Ascending aorta (tissue), 2 donors: ENCODE measurements at places on chromosomes 11 and 22.

GRCh38 chr11:97739932-97740800 lies 1280.6 kb upstream of the CNTN5 start:
- no peak overlapping the region for H3K4me3 ChIP-seq
- H3K27me3 ChIP-seq = no peaks in the 10 kb centered on the region
- no peak for DNase-seq
- no peak overlapping the region for H3K27ac ChIP-seq
- no peaks in the 10 kb centered on the region for H3K36me3 ChIP-seq

DNA sequence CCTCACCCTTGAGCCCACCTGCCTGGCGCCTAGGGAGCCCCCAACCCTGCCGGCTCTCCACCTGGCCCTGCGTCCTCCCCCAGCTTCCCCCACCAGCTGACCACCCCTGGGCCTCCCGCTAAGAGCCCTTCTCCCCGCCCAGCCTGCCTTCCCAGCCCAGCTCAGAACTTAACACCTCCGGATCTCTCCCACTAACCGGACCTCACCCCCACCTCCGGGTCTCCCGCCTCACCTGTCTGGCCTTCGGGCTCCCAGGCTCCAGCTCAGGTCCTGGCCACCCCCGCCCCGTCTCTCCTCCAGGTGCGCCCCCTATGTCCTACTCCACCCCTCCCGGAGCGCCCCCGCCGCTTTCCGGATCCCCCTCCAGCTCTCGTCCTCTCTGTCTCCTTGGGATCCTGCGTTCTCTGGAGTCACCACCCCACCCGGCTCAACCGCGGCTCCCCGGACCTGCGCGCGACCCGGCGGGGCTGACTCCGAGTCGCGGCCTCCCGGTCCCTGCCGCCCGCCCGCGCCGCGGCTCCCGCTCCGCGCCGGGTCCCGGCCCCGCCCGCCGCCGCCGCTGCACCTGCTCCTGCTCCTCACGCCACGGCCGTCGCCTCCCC lies at the start of gene KCNJ11:
Gene KCNJ11 (minus strand): TSS at position 51 of the 602 bp plus-strand sequence. CDS start 568 bp downstream, outside the sequence.
- DNase-seq = no peak
- no peaks in the 10 kb centered on the region for H3K27me3 ChIP-seq
- no peaks in the 10 kb centered on the region for H3K36me3 ChIP-seq
- peaks cover 8% of the 10 kb centered on the region for H3K4me1 ChIP-seq
- H3K27ac ChIP-seq = peak within 1 kb of the TSS; percentile 20
- H3K4me3 ChIP-seq = peak within 1 kb of the TSS; percentile 67

DNA sequence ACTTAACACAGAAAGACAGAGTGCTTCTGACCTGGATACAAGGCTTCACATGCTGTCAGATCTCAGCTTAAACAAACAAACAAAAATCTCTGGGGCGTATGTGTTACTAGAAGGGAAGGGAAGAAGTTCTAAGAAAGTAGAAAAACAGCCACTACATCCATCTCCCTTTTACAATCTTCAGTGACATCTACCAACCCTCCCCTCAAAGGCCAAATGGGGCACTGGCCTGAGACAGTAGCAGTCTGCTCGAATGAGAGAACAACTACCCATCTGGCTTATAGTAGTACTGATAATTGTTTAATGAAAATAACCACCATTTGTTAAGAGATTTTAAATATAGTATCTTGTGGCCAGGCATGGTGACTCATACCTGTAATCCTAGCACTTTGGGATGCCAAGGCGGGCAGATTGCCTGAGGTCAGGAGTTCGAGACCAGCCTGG lies 29.4 kb downstream of the CCDC83 start:
- H3K4me3 ChIP-seq = no peak overlapping the region
- no peaks in the 10 kb centered on the region for H3K36me3 ChIP-seq
- H3K27me3 ChIP-seq = no peaks in the 10 kb centered on the region
- DNase-seq = no peak

DNA sequence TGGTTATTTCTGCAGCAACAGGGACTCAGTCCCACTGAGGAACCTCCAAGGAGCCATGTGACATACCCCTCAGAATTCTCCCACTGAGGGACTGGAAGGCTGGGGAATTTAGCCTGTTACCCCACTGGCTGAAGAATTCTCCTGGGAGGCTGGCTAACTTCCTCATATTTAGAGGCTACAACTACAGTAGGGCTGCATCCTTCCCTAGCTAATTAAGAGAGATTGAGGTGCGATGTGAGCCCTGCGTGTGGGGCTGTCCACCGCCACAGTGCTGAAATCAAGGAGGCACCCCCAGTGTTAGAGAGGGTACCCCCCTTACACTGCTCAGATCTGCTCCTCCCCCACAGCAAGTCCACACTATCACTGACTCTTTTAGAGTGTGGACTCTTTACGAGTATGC lies 21.1 kb downstream of the EIF3F start:
- H3K27me3 ChIP-seq = no peaks in the 10 kb centered on the region
- H3K4me1 ChIP-seq = no peaks in the 10 kb centered on the region

DNA sequence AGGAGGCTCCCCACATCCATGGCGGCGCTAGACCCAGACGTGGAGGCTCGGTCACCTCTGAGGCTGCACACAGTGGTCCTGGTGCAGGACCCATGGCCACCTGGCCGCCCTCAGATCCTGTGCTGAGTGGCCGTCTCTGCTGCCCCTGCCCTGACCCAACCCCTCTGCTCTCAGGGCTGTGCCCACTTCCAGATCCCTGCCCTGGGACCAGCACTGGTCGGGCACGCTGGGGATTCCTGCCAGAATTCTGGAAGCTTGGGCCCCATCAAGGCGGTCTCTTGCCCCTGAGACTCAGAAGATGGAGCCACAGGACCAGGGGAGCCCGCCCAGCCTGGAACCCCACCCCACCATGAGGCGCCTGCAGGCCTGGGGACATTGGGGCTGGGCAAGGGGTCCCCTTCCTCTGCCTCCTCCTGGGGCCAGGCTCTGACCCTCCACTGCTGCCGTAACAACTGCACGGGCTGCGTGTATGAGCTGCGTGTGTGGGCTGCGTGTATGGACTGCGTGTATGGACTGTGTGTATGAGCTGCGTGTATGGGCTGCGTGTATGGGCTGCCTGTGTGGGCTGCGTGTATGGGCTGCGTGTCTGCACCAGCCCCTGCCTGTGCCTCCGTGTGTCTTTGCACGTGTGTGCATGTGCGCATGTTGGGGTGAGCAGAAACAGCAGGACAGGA lies 48.7 kb downstream of the IGLL1 start:
- H3K36me3 ChIP-seq = no peaks in the 10 kb centered on the region
- H3K4me1 ChIP-seq = no peaks in the 10 kb centered on the region
- no peaks in the 10 kb centered on the region for H3K27me3 ChIP-seq
- H3K4me3 ChIP-seq = no peak overlapping the region
- DNase-seq = no peak

DNA sequence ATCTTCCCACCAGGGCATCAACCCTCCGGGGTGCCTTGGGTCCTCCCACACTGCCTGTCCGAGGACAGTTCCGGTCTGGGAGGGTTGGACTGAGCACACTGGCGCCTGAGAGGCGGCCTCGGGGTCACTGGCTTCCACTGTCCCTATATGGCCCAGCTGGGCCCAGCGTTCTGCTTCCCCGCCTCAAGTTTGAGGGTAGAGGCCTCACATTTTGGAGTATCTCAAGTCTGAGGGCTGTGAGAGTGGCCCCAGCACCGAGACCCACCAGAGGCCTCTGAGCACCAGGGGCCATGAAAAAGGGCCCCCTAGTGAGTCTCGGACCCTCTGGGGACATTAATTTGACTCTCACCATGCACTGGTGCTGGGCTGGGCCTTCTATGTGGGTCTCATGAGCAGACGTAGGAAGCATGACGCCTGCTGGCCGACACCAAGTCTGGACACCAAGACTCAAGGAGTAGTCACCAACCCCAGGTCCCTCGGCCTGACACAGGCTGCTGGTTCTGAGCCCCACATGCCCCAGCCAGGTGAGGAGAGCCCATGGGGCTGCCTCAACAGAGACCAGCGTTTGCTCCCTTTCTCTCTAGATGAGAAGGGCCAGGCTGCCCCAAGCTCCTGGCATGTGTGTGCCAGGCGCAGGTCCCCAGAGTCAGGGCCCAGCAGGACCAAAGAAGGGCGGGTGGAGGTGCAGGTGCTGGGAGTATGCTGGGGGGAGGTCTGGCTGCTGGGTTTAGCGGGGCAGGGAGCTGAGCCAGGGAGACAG lies 27.5 kb downstream of the ARVCF start:
- peaks cover 36% of the 10 kb centered on the region for H3K4me1 ChIP-seq
- no peak overlapping the region for H3K4me3 ChIP-seq
- DNase-seq = no peak
- H3K27ac ChIP-seq = peak overlapping the region; percentile 97
- no peaks in the 10 kb centered on the region for H3K36me3 ChIP-seq
- H3K27me3 ChIP-seq = no peaks in the 10 kb centered on the region

- no peaks in the 10 kb centered on the region for H3K36me3 ChIP-seq
- H3K4me1 ChIP-seq = peaks cover 8% of the 10 kb centered on the region
- peaks cover 4% of the 10 kb centered on the region for H3K27me3 ChIP-seq
- H3K27ac ChIP-seq = no peak overlapping the region
Measured at GRCh38 chr11:72579816-72580641, 94.2 kb downstream of the PDE2A start.

DNA sequence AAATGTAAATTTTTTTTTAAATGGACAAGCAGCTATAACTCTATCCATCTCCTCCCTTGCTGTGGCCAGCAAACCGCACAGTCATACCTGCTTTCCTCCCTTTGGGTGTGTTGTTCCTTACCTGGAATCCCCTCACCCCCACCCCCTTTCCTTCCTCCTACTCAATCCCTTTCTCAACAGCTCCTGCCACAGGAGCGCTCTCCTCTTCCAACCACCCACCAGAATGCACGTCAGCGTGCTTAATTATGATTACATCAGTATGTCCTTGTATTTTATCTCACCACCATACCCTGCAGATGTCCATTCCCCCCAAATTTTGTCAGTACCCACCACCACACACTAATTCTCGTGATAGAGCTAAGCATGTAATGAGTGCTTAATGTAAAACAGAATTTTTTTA lies 60.9 kb upstream of the LMO2 start:
- no peaks in the 10 kb centered on the region for H3K4me1 ChIP-seq
- no peak for DNase-seq

- no peaks in the 10 kb centered on the region for H3K4me1 ChIP-seq
- H3K36me3 ChIP-seq = no peaks in the 10 kb centered on the region
- H3K27me3 ChIP-seq = no peaks in the 10 kb centered on the region
- H3K4me3 ChIP-seq = no peak overlapping the region
Measured at GRCh38 chr11:116513894-116514293, 258.9 kb downstream of the BUD13 start.

GRCh38 chr11:45483416-45483815 lies 182.0 kb downstream of the CHST1 start:
- H3K4me1 ChIP-seq = no peaks in the 10 kb centered on the region
- H3K4me3 ChIP-seq = no peak overlapping the region
- no peaks in the 10 kb centered on the region for H3K36me3 ChIP-seq
- no peak for DNase-seq
- no peaks in the 10 kb centered on the region for H3K27me3 ChIP-seq

DNA sequence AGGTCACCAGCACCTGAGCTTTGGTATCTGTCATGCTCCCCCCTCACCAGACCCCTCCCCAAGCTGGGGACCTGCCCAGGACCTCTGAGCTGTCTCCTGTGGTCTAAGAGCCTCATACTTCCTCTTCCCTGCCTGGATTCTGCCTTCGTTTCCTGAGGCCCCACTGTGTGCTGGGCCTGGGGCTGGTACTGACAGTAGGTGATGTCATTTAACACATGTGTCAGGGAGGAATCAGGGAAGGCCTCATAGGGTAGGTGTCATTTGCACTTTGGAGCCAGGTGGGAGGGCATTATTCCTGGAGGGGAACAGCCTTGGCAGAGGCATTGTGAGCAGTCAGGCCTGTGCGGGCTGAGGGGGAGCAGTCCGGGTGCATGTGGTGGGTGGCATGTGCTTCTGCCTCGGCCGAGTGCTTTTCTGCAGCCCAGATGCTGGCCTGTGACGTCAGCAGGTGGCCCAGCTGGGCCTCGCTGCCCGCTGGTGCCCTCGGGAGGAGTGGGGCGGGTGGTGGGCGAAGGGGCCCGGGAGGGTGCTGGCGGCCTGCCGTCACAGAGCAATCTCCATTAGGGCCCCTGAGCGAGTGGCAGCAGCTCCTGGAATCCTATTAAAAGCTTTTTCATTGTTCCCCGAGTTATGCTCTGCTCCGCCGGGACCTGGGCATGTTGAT lies 9.1 kb downstream of the FLRT1 start:
- H3K36me3 ChIP-seq = no peaks in the 10 kb centered on the region
- H3K4me3 ChIP-seq = no peak overlapping the region
- no peaks in the 10 kb centered on the region for H3K4me1 ChIP-seq
- no peaks in the 10 kb centered on the region for H3K27me3 ChIP-seq

GRCh38 chr11:123570939-123571580 lies 83.4 kb downstream of the SCN3B start:
- no peaks in the 10 kb centered on the region for H3K36me3 ChIP-seq
- DNase-seq = no peak
- H3K4me1 ChIP-seq = no peaks in the 10 kb centered on the region
- no peaks in the 10 kb centered on the region for H3K27me3 ChIP-seq
- no peak overlapping the region for H3K27ac ChIP-seq

GRCh38 chr11:88414981-88415413 lies 77.5 kb upstream of the CTSC start:
- no peaks in the 10 kb centered on the region for H3K27me3 ChIP-seq
- no peak overlapping the region for H3K4me3 ChIP-seq
- no peak for DNase-seq

- peaks cover 17% of the 10 kb centered on the region for H3K4me1 ChIP-seq
- H3K27me3 ChIP-seq = no peaks in the 10 kb centered on the region
- H3K27ac ChIP-seq = peak overlapping the region; percentile 83
- no peaks in the 10 kb centered on the region for H3K36me3 ChIP-seq
- no peak overlapping the region for H3K4me3 ChIP-seq
- DNase-seq = peak; percentile 92
Measured at GRCh38 chr22:24107661-24108060, 73.6 kb upstream of the SUSD2 start.

GRCh38 chr22:44813416-44813815 lies 61.0 kb downstream of the ARHGAP8 start:
- H3K27me3 ChIP-seq = no peaks in the 10 kb centered on the region
- no peak overlapping the region for H3K27ac ChIP-seq
- DNase-seq = no peak
- H3K36me3 ChIP-seq = no peaks in the 10 kb centered on the region

DNA sequence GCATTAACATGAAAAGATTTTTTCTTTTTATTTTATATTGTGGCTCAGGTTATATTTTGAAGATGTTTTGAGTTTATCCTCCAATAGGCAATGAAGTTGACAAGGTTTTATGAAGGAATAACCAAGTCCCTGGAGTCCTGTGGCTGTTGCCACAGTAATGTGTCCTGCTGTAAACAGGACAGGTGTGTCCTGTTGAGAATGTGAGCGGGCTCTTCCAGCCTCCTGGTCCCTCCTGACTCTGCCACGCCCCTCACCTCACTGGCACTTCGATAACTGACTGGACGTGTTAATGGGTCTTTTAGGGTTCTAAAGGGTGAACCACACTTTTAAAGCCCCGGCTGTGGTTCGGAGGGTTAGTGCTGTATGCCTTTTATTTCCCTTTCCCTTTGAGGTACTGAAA lies 47.8 kb upstream of the OR4B1 start:
- H3K36me3 ChIP-seq = peaks cover 3% of the 10 kb centered on the region
- no peak overlapping the region for H3K27ac ChIP-seq
- no peaks in the 10 kb centered on the region for H3K27me3 ChIP-seq
- no peak for DNase-seq
- peaks cover 22% of the 10 kb centered on the region for H3K4me1 ChIP-seq

DNA sequence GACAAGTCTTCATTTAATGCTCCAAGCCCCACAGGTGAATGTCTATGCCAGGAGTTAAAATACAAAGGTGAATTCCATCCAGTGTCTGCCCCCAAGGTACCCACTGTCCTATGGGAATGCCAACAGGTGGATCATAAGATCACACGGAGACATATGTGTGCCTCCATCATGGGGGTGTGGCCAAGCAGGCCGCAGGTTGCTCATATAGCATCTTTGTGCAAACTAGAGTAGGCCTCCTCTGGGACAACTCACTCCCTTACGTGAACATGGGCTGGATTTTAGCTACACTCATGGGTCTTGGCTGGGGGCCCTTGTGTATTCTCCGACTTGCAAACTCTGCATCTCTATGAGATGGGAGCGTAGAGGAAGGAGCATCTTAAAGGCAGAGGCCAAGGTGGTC lies 6.9 kb downstream of the NCF4 start:
- H3K36me3 ChIP-seq = no peaks in the 10 kb centered on the region
- no peaks in the 10 kb centered on the region for H3K27me3 ChIP-seq
